KBM-7 (cell line): ENCODE measurements at places on chromosomes 7 and 10.

DNA sequence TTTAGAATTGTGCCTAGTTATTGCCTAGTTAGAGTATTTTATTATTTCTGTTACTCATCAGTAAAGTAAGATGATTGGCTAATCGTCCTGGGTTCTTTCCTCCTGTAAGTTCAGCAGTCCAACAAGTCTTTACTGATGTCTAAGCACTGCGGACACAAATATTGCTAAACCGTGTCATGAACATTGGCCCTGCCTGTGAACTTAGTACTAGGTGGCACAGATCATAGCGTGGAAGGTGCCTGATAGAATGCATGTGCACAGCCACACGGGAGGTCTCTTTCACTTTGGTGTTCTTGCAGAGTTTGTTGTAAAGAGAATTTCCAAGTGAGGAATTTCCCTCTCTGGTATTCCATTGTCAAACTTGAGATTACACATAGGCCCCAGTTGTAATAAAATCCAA lies 38.0 kb downstream of the RBM33 start:
- no peak for DNase-seq

GRCh38 chr10:122271076-122271475 lies at the start of gene BTBD16:
Gene BTBD16, plus strand, starts transcription at chr10:122271296. Its CDS starts 3,786 bp downstream, at chr10:122275082.
- no peak for DNase-seq

GRCh38 chr10:120711860-120712259 lies 139.3 kb upstream of the WDR11 start:
- DNase-seq, result no peak

GRCh38 chr10:131829156-131829930 lies 71.5 kb upstream of the PPP2R2D start:
- no peak for DNase-seq

DNA sequence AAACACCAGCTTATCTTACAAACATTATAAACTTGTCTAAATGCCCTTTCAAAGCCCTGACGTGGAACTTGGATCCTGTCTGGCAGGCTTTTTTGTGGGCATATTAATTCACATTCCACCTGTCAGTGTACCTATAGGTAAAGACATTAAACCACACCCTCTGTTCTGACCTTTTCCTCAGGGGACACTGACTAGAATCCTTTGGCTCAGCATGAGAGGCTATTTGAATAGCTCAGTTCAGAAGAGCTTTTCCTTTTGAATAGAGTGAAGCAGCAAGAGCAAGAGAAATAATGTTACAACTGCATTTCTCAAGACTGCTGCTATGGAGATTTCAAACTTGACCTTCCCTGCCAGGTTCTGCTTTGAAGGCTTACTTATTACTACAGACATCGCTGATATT lies 76.9 kb downstream of the CYP51A1 start:
- no peak for DNase-seq

DNA sequence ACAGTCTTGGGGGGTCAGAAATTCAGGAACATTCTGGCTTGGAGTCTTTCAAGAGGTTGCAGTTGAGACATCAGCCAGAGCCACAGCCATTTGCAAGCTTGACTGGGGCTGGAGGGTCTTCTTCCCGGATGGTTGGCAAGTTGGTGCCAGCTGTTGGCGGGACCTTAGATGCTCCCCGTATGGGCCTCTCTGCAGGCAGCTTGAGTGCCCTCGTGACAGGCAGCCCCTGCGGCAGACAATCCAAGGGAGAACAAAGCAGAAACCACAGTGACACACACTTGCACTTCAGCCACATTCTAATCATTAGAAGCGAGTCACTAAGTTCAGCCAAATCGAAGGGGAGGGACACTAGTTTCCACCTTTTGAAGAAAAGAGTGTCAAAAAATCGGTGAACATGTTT lies 59.4 kb upstream of the MXI1 start:
- peak; percentile 18 for DNase-seq

DNA sequence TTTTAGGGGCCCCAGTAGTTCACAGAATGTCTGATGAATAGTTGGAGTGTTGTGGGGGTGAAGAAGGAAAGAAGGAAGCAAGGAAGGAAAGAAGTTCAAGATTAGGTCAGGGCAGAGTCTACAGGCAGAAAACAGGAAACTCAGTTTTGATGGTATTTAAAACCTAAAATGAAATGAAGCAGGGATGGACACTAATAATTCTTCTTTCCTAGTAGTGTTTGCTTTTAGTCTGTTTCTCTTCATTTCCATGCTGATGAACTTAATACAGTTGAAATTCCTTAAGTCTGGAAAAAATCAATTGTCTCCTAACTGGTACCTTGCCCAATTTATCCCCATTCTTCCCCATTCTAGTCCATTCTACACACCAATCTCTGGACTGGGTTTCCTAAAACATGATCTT lies 59.0 kb upstream of the GSAP start:
- peak; percentile 20 for DNase-seq

GRCh38 chr7:86155623-86156022 lies 488.1 kb upstream of the GRM3 start:
- no peak for DNase-seq

DNA sequence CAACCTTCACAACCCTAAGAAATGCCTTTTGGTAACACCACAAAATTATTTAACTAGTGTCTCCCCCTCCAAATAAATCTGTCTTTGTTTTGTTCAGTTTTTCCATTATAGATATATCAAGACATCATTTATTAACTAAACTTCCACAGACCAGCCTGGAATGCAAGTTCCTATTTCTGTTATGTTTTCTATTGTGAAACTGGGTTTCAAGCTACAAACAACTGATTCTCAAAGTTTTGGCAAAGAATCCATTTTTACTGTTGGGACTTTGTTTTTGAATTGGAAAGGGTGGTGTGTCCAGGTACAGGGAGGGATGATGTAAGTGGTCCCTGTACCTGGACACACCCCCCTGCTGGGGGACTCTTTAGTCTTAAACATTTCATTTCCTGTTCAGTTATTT lies 36.2 kb downstream of the STAMBPL1 start:
- DNase-seq, result no peak

GRCh38 chr10:36612436-36612835 lies 513.0 kb upstream of the ANKRD30A start:
- no peak for DNase-seq

- no peak for DNase-seq
These were observed 12.2 kb upstream of the HNRNPF start for GRCh38 chr10:43421201-43421507.

DNA sequence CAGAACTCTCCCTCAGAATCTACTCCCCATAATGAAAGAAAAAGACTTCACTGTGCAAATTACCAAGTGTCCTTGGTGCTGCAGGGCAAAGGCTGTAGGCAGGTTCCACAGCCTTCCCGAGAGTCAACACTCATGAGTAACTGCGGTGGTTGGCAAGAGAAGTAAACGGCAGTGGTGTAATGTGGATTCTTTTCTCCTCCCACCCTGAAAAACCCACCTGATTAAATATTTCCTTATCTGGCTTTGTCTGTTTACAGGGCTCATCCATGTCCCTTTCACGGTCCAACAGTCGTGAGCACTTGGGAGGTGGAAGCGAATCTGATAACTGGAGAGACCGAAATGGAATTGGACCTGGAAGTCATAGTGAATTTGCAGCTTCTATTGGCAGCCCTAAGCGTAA lies 300.9 kb downstream of the BICC1 start:
- DNase-seq, result no peak

GRCh38 chr10:132983252-132984007 lies 41.1 kb upstream of the CFAP46 start:
- no peak for DNase-seq

- peak; percentile 37 for DNase-seq
These were observed 2.7 kb downstream of the CUL1 start for GRCh38 chr7:148701414-148701813.

GRCh38 chr10:105017691-105018090 lies 376.6 kb downstream of the SORCS3 start:
- no peak for DNase-seq

DNA sequence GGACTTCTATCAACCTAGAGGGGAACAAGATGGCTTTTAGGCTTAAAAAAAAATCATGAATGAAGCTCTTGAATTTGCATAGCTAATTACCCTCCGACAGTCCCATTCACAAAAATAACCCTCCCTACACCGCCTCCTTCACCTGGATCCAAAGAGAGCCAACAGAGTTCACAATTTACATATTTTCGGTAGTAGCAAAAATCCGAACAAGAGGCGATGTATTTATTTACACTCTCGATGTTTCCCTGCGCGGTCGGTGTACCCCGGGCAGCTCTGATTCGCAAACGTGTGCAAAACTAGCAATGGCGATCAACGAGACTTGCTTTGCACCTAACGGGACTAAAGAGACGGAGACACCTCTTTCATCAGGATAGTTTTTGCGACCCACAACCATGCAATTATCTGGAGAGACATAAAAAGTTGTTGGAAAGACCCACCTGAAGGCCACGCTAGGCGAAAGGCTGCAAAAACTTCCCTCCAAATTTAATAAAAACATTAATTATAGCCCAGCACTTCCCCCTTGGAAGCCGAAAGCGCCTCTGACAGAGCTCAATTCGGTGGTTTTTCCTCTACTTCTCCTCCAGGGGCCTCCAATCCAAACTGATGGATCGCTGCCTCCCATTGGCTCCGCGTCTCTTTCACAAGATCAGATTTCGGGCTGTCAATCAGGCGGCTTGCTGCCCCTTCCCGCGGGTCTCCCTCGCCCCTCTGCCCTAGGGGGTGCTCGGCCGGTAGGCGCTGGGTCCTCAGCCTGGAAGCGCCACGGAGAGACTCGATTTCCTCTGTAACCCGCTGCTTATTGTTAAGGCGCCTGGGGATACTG lies at the start of gene ETV1:
ETV1 (minus strand) TSS at position 541 of the 823 bp plus-strand sequence. CDS start 614 bp downstream, outside the sequence.
- DNase-seq, result peak; percentile 69

GRCh38 chr7:112669306-112669705 lies 120.9 kb downstream of the TMEM168 start:
- no peak for DNase-seq

DNA sequence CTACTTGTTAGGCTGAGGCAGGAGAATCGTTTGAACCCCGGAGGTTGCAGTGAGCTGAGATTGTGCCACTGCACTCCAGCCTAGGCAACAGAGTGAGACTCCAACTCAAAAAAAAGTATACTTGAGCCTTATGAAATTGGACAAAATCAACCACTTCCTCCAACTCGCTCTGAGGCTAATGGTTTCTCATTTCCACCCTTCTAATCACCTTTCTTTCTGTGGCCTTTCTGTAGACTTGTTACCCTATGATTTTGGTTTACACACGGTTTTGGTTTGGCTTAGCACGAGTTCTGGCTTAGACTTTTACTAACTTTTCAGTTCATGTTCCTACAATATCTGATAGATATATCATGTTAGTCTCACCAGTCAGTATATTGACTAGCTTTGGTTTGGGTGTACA lies 152.0 kb downstream of the PHTF2 start:
- no peak for DNase-seq

DNA sequence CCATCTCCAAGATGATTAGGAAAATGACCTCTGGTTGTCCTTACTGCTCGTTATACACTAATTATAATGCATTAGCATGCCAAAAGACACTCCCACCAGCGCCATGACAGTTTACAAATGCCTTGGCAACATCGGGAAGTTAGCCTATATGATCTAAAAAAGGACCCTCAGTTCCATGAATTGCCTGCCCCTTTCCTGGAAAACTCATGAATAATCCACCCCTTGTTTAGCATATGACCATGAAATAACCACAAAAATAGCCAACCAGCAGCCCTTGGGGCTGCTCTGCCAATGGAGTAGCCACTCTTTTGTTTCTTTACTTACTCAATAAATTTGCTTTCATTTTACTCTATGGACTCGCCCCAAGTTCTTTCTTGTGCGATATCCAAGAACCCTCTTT lies 41.6 kb upstream of the KCNMA1 start:
- DNase-seq, result no peak

- no peak for DNase-seq
These were observed 243.1 kb downstream of the FGFR2 start for GRCh38 chr10:121355161-121355560.

DNA sequence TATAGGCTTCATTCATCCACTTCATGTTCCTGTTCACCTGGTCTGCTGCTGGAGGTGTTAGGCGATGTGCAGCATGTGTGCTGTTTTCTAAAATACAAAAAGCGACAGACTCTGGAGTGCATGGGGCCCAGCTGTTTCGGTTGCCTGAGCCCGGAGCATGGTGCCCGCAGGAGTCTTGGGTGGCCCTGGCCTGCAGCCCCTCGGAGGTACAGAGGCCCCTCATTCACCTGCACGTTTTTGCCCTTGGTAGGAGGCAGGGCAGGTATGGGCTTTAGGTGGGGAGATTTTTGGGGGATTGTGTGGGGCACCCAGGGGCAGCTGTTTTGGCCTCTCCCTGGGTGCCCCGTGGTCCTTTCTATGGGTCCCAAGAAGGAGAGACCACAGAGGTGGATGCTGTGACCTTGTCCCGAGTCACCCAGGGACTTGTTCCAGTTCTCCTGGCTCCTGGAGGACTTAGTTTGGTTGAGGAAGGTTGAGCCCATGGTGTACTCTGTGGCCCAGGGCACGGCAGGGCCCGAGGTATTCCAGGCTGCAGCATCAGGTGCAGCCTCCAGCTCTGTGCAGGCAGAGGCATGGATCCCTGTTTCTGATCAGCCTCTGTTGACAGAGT lies 130.7 kb downstream of the TRRAP start:
- no peak for DNase-seq

- no peak for DNase-seq
These were observed 15.2 kb upstream of the GJC3 start for GRCh38 chr7:99944497-99945070.

DNA sequence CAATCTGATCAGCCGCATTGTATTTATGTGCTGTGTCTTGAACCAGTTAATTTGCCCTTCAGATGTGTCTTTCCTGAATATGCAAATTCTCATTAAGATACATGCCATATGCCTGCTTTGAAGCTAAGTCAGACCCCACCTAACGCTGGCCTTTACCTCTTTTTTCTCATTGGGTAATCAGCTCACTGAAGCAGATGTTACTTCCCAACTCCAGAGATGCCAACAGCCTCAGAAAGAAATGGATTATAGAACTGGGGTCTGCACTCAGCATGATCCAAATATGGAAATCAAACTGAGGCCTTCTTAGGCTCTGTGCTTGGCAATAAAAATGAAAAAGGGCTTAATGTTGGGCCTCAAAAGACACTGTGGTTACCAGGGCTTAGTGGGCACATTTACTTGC lies 113.9 kb downstream of the FZD1 start:
- no peak for DNase-seq

DNA sequence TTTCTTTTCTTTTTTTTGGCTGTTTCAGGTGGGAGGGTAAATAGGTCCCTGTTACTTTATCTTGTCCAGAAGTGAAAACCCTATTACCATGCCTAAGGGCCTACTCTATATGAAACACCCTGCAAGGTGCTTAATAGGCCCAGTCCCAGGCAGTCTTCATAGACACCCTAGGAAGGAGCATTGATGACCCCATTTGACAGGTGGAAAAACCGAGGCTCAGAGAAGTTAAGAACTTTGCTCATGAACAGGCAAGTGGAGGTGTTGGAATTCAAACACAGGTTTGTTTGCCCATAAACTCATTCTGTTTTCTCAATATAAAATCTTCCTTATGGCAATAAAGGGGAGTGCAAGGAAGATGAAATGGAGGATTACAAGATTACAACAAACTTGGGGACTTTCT lies 115.8 kb downstream of the ARHGAP22 start:
- DNase-seq, result no peak
